Breast epithelium (tissue), 4 donors: ENCODE measurements at places on chromosomes 16 and 17.

DNA sequence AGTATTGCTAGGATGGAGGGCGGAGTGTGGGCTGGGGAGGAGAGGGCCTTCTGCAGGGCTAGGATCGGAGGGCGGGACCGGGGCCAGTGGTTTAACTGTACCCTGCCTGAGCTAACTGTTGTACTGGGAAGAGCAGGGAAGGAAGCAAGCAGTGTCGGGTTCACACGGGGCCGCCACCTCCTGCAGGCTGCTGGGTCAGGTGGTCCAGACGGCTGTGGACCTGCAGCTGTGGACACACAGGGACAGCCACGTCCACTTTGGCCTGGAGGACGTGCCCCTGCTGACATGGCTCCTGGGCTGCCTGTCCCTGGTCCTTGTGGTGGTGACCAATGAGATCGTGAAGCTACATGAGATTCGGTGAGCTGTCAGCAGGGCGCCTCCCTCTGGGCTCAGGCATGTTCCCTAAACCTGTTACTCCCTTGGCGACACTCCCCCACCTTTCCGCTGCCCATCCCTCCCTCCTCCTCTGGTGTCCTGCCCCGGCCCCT is 16.6 kb downstream of the CASKIN2 start:
- no peaks in the 10 kb centered on the region for H3K36me3 ChIP-seq
- H3K27ac ChIP-seq, result no peak overlapping the region
- H3K27me3 ChIP-seq, result no peaks in the 10 kb centered on the region

DNA sequence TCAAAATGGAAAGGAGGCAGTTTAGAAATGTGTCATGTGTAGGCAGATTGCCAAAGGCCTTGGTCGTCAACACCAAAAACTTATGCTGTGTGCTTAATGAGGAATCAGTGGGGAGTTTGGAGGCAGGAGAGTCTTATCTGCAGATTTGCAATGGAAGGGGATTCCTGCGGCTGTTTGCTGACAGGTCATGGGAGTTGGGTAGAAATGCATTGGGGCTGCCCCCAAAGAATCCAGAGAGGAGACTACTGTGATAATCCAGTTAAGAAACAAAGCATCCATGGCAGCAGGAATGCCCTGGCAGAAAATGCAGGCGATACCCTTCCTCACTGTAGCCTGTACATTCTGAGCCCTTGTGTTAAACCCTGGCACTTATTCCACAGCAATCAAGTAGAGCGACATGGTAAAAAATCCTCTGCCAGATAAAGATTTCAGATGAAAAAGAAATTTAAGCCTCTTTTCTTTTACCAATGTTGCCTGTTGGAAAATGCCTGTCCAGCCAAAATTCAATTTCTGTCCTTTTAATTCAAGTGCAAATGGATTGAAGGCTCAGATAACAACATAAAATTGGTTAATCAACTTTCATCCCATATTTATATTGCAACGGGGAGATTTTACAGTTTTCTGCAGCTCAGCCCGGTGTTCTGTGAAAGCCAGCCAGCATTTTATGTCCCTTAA is 491.0 kb upstream of the CDH5 start:
- no peaks in the 10 kb centered on the region for H3K27me3 ChIP-seq
- H3K36me3 ChIP-seq, result no peaks in the 10 kb centered on the region
- H3K4me3 ChIP-seq, result no peak overlapping the region
- H3K27ac ChIP-seq, result no peak overlapping the region
- H3K4me1 ChIP-seq, result no peaks in the 10 kb centered on the region
- no peak for DNase-seq

DNA sequence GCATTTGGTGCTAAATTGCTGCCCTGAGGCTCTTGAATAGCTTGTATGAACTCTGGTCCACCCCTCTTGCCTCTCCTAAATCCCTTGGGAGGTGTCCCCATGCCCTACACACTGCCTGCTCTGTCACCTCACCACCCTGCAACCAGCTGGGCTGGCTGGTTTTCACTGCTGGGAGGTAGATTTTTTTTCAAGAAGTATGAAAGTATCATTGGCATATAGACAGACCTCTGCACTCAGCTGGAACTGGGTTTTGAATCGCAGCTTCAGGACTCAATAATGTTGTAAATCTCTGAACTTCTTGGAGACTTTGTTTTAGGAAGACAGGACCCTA is 184.9 kb downstream of the MSI2 start:
- peak overlapping the region; percentile 78 for H3K27ac ChIP-seq
- H3K36me3 ChIP-seq, result no peaks in the 10 kb centered on the region
- no peak for DNase-seq
- peaks cover 8% of the 10 kb centered on the region for H3K4me1 ChIP-seq
- no peaks in the 10 kb centered on the region for H3K27me3 ChIP-seq

DNA sequence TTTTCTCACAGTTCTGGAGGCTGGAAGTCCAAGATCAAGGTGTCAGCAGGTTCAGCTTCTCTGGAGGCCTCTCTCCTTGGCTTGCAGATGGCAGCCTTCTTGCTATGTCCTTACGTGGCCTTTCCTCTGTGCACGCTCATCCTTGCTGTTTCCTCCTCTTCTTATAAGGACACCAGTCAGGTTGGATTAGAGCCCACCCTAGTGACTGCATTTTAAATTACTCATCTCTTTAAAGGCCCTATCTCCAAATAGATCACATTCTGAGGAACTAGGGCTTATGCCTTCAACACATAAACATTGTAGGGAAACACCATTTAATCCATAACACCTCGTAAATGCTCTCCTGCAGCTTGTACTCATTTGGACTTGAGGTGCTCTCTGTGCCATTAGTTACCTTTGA is 36.3 kb downstream of the DHRS7C start:
- H3K36me3 ChIP-seq, result no peaks in the 10 kb centered on the region
- H3K27ac ChIP-seq, result no peak overlapping the region
- H3K4me1 ChIP-seq, result no peaks in the 10 kb centered on the region
- no peak for DNase-seq
- H3K4me3 ChIP-seq, result no peak overlapping the region
